ENCODE measurements at places on chromosomes 12 and 14.

DNA sequence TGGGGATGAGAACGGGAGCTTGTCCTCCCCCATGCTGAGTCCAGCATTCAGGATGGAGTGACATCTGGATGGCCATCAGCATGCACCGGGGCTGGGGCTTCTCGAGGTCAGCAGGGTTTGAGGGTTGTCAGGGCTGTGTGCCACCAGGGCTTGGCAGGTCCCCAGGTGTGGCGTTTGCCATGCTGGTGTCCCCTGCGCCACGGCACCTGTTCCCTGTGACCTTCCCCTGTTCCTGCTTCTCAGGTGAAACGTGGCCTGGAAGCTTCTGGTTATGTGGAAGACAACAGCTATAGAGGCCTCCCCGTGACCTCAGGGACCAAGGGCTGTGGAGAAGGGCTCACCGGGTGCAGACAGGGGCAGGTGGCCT lies 152.4 kb downstream of the KIF26A start:
- no peak for DNase-seq

- DNase-seq = no peak
Measured at GRCh38 chr12:32885831-32886230, 10.7 kb downstream of the PKP2 start.

DNA sequence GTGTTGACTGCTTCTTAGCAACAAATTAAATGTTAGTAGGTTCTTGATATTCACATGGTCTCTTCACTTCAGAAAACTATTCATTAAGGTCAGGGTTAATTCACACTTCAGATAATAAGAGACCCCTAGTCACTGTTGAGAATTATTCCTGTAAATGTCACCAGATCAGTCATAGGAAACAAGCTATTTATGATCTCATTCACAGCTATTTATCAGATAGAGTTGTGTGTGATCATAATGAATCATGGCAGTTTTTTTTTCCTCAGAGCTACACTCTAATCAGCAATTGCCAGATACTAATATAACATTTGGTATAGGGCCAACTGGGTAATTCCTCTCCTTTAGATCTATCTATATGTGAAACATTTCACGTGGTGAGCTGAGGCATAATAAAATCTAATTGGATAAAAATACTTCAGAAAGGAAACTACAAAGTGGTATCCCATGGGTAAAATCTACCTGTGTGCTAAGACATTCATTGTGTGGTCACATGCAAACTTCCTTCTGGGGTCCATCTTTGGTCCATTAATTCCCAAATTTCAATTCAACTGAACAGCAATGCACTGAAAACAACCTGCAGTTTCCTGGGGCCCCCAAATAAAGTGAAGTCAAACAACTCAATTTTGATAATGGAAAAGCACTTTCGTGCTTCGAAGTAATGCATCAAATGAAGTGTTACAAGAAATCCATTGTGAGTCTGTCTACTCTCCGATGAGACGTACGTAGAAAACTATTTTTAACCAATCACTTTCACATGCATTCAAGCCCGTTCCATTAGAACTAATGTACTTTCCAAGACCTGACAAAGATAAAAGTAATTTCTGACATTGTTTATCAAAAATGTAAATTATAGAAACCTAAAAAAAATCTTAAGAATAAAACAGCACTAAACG lies 197.0 kb downstream of the ACSS3 start:
- no peak for DNase-seq

GRCh38 chr12:96068111-96068510 lies 32.7 kb upstream of the LTA4H start:
- no peak for DNase-seq

- DNase-seq = no peak
Measured at GRCh38 chr12:39915249-39915648, 190.6 kb downstream of the SLC2A13 start.

DNA sequence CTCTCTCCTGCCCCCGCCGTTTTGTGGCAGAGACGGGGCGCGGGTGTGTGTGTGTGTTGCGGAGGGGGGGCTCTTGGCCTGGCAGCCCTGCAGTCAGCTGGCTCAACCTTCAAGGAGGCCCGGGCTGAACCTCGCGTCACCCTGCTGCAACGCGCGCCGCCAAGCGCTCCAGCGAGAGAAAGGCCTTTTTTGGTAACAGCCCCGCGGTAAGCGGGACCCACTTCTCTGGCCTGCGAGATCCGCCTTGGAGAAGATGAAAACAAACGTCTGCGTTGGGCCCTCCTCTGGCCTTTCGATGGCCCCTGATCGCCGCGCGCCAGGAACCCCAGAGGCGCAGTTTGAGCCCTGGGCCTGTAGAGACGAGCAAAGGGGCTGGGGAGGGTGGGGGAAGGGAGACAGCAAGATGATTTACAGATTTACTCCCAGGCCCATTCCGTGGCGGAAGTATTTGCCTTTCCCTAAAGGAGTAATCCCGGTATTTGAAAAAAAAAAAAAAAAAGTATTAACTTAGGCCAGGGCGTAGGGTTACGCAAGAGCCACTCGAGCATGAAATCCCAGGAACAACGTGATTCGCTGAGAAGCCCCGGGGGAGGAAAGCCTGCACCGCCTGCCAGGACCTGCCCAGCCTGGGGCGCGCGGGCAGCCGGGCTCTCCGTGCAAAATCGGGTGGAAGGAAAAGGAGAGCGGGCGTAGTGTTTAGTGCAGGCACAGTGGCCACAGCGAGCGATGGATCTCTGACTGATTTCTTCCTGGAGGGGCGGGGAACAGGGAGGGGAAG lies 4.5 kb upstream of the IRF2BPL start:
- peak; percentile 95 for DNase-seq

- no peak for DNase-seq
Measured at GRCh38 chr12:110116623-110117022, 7.5 kb upstream of the IFT81 start.

- DNase-seq = no peak
Measured at GRCh38 chr14:51504669-51505068, 147.0 kb upstream of the FRMD6 start.

DNA sequence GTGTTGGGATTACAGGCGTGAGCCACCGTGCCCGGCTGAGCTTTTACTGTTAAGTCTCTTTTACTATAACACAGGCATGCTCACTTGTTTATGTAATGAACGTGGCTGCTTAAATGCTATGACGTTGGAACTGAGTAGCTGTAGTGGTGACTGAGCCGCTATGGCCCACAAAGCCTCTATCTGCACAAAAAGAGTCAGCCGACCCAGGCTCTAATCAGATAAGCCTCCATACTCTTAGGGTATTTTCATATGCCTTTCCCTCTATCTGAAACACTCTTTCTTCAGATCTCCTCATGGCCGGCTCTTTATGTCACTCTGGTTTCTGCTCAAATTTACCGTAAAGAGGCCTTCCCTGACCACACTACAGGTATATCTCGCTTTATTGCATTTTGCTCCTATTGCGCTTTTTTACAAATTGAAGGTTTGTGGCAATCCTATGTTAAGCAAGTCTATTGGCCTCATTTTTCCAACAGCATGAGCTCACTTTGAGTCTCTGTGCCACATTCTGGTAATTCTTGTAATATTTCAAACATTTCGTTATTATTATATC lies 8.0 kb downstream of the SLC2A14 start:
- no peak for DNase-seq

DNA sequence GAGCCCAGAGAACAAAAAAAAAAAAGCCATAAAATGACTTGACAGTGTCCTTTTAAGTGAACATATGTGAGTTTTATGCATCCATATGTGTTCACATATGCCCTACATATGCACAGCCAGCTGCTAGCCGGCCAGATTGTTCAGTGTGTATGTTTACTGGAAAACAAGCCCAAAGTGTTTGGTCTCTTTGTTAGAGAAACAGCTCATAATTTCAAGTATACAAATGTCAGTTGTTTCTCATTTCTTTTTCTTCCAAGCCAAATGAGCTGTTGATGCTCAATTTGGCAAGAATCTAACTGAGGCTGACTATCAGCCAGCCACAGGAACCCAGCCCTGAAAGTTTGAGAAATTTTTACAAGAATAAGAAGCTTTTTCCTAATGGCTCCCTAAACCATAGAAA lies 60.8 kb upstream of the TSPAN8 start:
- DNase-seq = no peak

DNA sequence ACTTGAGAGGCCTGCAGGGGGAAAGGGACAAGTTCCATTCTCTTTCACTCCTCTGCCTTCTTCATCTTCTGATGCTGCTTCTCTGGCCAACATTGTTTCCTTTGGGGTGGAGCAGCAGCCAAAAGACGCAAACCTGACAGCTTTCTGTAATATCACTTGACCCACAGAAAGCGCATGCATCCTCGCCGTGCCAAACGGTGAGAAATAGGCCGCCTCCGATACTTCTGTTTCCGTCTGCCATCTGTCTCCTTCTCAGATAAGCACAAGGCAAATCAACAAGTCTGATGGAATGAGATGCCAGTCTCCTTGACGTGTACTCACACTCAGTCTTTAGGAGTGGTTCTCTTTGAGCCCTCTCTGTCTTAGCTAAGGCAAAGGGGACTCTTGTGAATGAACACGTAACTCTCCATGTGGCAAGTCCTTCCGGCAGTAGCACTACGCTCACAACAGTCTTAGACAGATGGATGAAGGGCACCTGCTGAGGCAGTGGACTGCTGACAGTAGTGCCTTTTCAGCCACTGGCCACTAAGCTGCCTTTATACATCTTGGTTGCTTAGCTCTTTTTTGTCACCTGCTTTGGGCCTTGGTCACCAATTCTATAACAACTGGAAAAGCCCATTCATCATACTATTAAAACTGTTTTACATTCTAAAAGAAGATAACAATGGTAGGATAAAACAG lies 214.1 kb downstream of the FBXL14 start:
- no peak for DNase-seq

DNA sequence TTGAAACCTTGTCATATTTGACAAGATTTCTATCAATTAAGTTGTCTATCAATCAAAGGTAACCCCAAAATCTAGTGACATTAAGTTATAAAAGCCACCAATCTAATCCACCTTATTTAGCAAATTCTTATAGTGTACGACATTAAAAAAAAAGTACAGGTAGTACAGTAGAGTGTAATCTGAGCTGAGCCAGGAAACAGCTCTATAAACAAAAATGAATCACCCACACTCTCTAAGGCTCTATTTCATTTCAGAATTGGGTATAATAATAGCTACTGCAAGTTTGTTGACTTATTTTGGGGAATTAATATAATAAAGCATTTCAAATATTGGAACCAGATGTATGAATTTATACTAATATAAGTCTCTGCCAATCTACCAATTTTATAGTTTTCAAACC lies 342.4 kb upstream of the FLRT2 start:
- no peak for DNase-seq

GRCh38 chr12:83323866-83324265 lies 637.2 kb downstream of the TMTC2 start:
- DNase-seq = no peak

GRCh38 chr14:95340201-95340697 lies 20.5 kb upstream of the CLMN start:
- DNase-seq = no peak

DNA sequence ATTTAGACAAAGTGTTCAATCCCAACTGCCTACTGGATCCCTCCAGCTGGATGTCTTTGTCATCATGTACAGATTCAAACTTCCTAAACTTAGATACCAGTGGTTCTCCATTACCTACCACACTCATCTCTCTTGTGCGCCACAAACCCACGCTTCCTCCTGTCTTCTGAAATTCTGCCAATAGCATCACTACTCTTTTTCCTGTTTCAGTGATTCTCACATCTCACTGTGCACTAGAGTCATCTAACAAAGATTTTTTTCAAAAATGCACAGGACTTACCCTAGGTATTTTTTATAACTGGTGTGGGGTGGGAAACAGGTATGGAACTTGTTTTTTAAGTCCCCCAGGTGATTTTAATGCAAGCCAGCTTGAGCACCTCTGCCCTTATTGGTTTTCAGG lies 5.9 kb downstream of the PSMB5 start:
- DNase-seq = no peak

GRCh38 chr12:72133497-72134055 lies 138.6 kb upstream of the TRHDE start:
- peak; percentile 8 for DNase-seq

DNA sequence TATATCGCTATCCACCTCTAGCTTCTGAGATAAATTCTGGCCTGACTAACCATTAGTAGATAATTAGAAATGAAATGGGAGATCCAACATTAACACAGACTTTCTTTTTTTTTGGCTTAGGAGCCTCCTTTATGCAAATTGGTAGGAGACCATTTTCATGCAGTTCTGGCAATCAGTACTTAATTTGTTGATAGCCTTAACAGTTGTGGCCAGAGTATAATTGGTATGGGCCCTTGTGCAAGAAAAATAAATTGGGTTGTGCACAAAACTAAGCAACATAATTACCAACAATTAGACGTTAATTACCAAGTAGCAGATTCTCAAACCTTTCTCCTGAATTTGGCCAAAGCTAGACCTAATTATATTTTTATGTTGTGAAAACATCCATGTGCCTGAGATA lies 111.0 kb downstream of the MGAT4C start:
- DNase-seq = no peak

DNA sequence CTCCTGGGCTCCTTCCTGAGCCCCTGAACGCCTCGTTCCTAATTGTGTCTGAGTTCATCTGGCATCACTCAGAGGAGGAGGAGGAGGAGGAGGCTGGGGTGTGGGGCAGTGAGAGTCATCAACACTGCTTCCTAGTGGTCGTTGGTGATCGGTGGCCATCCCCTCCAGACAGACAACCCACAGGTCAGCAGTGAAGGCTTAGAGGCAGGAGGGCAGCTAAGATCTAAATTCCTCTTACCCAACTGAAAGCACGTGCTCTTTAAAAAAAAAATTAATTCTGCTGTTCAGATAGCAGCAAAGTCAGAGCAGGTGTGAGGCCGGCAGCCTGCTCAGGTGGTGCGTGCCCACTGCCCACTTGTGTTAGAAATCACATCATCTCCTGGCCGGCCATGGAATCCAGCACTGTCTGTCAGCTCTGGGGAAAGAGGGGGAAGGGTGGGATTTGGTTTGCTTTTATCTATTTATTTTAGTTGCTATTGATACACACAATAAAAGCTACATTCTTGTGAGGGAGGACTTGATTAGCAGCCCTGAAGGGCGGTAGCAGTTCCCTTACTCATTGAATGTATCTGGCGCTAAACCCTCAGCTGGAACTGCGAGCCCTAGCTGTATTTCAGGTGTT lies 46.6 kb downstream of the PPP2R5C start:
- DNase-seq = no peak

- DNase-seq = no peak
Measured at GRCh38 chr14:50360851-50361250, 35.8 kb downstream of the CDKL1 start.

- no peak for DNase-seq
Measured at GRCh38 chr12:45257185-45257930, 41.5 kb downstream of the ANO6 start.

DNA sequence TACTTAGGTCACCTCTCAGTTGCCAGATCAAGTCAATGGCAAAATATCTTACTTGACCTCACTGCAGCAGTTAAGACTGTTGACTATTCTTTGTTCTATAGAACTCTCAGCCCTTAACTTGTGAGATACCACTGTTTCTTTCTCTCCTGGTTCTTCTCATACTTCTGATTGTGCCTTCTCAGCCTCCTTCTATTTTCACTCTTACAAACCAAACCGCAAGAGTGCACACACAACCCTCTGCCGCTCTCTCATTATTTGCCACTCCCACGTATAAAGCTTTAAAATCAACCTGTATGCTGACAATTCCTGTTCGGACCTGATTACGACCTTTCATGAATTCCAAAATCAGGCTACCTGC lies 4.5 kb downstream of the E2F7 start:
- DNase-seq = no peak

GRCh38 chr12:88923631-88924030 lies 343.4 kb upstream of the KITLG start:
- DNase-seq = no peak

- DNase-seq = no peak
Measured at GRCh38 chr12:130194154-130194553, 31.9 kb downstream of the FZD10 start.

GRCh38 chr12:33942172-33942571 lies 80.1 kb upstream of the ALG10 start:
- DNase-seq = no peak

GRCh38 chr12:8154526-8154925 lies 2.3 kb upstream of the ZNF705A start:
- no peak for DNase-seq

All from NCI-H1092 treated with DMSO at 0.1 percent for 48 hours (cell line).